ENCODE measurements at places on chromosomes 2 and 18.

- no peak for DNase-seq
Observed at GRCh38 chr2:37414470-37414949, 70.1 kb downstream of the QPCT start.

GRCh38 chr2:10342245-10342951 is 39.7 kb downstream of the HPCAL1 start:
- DNase-seq: no peak

DNA sequence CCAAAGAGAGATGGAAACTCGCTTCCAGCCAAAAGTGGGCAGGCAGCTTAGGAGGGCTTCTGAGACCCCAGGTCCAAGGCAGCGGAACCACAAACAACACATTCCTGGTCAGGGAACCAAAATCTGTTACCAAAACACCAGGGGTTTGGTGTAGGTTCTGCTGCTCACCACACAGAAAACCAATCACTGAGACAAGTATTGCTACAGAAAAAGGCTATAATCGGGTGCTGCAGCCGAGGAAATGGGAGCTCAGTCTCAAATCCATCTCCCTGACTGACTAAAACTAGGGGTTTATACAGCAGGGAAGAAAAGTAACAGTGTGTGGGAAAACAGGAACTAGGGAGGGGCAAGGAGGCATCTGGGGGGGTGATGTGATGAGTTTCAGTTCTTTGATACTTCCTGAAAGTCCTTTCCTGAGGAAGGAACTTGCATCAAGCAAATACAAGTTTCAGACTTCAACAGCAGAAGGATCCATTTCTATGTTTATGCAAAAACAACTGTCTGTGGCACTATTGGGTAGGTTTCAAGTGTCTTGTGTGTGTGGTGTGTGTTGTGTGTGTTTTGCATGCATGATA is 108.0 kb downstream of the FAM168B start:
- DNase-seq: no peak

GRCh38 chr2:118103951-118104940 is 16.0 kb downstream of the INSIG2 start:
- no peak for DNase-seq

- no peak for DNase-seq
Observed at GRCh38 chr18:42578792-42579191, 536.7 kb downstream of the RIT2 start.

GRCh38 chr2:210961249-210961648 is 404.9 kb downstream of the CPS1 start:
- no peak for DNase-seq

- DNase-seq: no peak
Observed at GRCh38 chr2:138713069-138713496, 67.1 kb downstream of the NXPH2 start.

- DNase-seq: no peak
Observed at GRCh38 chr2:215419769-215420470, 15.9 kb downstream of the FN1 start.

- no peak for DNase-seq
Observed at GRCh38 chr2:45794134-45794617, 142.7 kb downstream of the PRKCE start.

GRCh38 chr2:46569061-46569560 is 89.7 kb downstream of the TMEM247 start:
- DNase-seq: no peak

- no peak for DNase-seq
Observed at GRCh38 chr2:203857656-203858055, 9.9 kb upstream of the CTLA4 start.

DNA sequence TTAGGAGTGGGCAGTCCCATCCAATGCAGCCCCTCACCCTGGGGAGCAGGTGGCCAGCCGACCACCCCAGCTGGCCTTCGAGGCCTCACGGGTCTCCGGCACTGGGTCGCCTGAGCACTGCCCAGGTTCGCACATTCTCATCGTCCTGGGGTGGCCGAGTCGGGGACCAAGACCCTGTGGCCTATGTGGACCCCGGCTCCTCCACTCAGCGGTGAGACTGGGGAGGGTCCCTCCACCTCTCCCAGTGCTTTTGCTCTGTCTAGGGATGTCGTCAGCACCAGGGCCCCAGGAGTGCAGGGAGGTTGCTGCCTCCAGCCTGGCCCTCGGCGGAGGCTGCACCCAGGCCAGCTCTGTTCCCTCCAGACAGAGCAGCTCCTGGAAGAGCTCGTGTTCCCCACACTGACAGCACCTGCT is 89.6 kb downstream of the TPO start:
- peak; percentile 52 for DNase-seq

GRCh38 chr2:190927301-190927700 is 46.7 kb downstream of the GLS start:
- DNase-seq: no peak

All from sciatic nerve (tissue), 2 donors.